CD4-positive, alpha-beta T cell treated with Interleukin-4 for 1 hour (primary cell): ENCODE measurements at places on chromosomes 13 and 19.

DNA sequence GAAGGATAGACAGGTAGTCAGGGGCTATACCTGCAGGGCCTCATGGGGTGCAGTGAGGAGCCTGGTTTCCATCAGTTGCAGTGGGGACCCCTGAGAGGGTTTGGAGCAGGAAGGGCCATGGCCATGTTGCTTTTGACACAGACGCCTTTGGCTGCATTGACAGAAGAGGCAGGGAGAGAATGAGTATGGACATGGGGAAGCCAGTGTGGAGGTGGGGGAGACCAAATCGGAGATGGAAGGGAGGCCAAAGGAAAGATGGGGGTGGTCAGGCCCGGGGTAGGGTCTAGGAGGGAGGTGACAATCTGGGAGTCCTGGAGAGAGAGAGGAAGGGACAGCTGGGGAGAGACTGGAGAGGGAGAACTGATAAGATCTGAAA is 1.3 kb downstream of the HSD11B1L start:
- DNase-seq, result no peak

DNA sequence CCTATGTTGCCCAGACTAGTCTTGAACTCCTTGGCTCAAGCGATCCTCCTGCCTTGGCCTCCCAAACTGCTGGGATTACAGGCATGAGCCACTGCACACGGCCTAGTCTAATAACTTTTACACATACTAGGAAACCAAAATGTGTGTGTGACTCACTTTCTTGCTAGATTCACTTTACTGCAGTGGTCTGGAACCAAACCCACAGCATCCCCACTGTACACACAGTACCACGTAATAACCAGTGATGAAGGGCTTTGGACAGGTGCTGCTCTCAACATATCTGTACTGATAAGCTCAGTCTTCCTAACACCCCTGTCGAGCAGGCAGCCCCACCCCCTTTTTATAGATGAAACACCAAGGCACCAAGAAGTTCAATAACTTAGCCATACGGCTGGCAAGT is 5.1 kb downstream of the DNMT1 start:
- DNase-seq, result no peak

- DNase-seq, result no peak
These were observed 62.9 kb upstream of the URI1 start for GRCh38 chr19:29878973-29879654.

DNA sequence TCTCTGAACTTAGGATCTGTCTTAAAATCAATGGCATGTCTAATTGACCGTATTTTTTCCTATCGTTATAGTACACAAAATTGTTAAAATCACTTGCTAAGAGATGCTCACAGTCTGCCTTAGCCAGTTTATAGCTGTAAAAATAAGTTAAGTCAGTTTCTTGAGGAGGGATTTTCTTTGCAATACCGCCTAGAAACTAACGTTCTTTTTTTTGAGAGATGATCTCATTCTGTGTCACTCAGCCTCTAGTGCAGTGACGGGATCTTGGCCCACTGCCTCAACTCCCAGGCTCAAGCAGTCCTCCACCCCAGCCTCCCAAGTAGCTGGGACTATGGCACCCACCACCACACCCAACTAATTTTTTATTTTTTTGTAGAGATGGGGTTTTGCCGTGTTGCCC is 4.4 kb downstream of the CKAP2 start:
- DNase-seq, result no peak

- no peak for DNase-seq
These were observed 1895.6 kb upstream of the PRR20A start for GRCh38 chr13:55245005-55245644.

DNA sequence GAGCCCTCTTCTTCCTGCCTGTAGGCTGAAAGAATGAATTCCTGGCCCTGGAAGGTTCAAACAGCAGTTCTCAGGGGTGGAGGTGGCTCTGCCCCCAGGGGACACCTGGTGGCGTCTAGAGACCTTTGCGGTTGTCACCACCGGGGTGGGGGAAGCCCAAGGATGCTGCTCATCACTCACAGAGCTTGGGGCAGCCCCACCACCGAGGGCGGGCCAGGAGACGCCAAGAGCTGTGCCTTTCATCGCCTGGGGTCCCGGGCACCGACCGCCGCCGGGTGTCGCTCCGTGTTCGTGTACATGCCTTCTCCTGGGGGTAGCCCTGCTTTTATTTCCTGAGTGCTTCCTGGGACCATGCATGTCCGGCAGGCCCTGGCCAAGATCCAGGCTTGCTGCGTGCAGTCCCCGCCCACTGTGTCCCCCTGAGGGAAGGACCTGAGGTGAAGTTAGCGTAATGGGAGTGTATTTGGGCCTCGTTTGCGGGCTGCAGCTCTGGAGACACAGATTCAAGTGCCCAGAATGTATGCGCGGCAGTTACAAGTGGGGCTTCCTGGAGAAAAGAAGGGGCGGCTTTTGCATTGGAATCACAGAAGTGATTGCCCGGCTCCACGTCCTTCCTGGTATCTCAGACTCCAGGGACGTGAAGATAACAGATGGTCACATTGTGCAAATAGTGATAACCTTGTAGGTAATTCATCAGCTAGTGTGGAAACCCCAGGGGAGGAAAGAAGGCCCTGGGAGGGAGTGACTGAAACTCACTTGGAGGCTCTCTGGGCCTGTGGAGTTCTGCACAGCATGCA is 7.8 kb downstream of the DOT1L start:
- DNase-seq, result peak; percentile 83
